ENCODE measurements at places on chromosomes 6 and 20. TPM values are rescaled to one million over a fixed set of nuclear protein-coding genes. Genes with fewer than 3 reads are reported as not detected.
A peak's percentile ranks its signal among the peaks of the same experiment; 100 is the strongest.

Gene NMBR
- total RNA-seq, result not detected

Gene ZNF831
- 0.68 TPM for total RNA-seq

Gene EPB41L1
- 112 TPM for total RNA-seq

Gene ATP5F1E
- 11.6 TPM for total RNA-seq

Gene ARHGAP18
- 8.4 TPM for total RNA-seq

Gene TAF4
- 4.9 TPM for total RNA-seq

Gene B3GAT2
- not detected for total RNA-seq

Gene OARD1
- total RNA-seq, result 15.3 TPM

Gene TAGAP
- 3.4 TPM for total RNA-seq

Gene PKIB
- 0.26 TPM for total RNA-seq

Gene SCAF8
- 22.6 TPM for total RNA-seq

Gene CTCFL
- total RNA-seq, result not detected

Gene MYBL2
- 16.3 TPM for total RNA-seq

Gene SDC4
- 110 TPM for total RNA-seq

Gene SNAP25
- 0.13 TPM for total RNA-seq

Gene CPNE5
- 1.4 TPM for total RNA-seq

GRCh38 chr20:51388227-51388626 is 154.3 kb downstream of the NFATC2 start:
- H3K27me3 ChIP-seq, result no peaks in the 10 kb centered on the region
- DNase-seq, result no peak
- peaks cover 26% of the 10 kb centered on the region for H3K4me1 ChIP-seq
- H3K36me3 ChIP-seq, result no peaks in the 10 kb centered on the region
- no peak overlapping the region for H3K4me3 ChIP-seq

GRCh38 chr20:2314759-2315439 is 19.1 kb downstream of the TGM3 start:
- H3K36me3 ChIP-seq, result peaks cover 7% of the 10 kb centered on the region
- no peak for DNase-seq
- H3K4me1 ChIP-seq, result peaks cover 46% of the 10 kb centered on the region
- no peak overlapping the region for H3K4me3 ChIP-seq
- no peaks in the 10 kb centered on the region for H3K27me3 ChIP-seq
- peak overlapping the region; percentile 53 for H3K27ac ChIP-seq

GRCh38 chr6:70424291-70424690 is 11.0 kb downstream of the FAM135A start:
- no peak overlapping the region for H3K27ac ChIP-seq
- no peaks in the 10 kb centered on the region for H3K4me1 ChIP-seq
- H3K27me3 ChIP-seq, result no peaks in the 10 kb centered on the region
- DNase-seq, result no peak
- H3K36me3 ChIP-seq, result no peaks in the 10 kb centered on the region

DNA sequence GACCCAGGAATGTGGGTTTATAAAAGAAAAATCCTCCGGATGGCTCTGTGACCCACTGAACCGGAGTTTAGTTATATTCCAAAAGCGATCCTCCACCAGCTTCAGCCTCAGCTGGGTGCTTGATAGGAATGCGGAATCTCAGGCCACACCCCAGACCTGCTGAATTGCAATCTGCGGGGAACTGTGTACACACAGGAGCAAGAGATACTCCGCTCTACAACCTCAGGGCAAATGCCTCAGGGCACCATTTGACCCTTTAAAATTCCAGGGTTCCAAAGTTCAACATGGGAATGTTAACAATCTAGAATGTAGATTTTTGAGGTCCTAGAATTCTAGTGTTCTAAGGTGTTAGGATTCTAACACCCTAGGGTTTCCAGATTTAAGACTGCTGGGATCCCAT is 10.8 kb downstream of the BPIFA2 start:
- no peak overlapping the region for H3K27ac ChIP-seq
- H3K4me1 ChIP-seq, result no peaks in the 10 kb centered on the region
- H3K27me3 ChIP-seq, result no peaks in the 10 kb centered on the region
- H3K36me3 ChIP-seq, result no peaks in the 10 kb centered on the region

- H3K27ac ChIP-seq, result no peak overlapping the region
- no peaks in the 10 kb centered on the region for H3K27me3 ChIP-seq
- H3K36me3 ChIP-seq, result no peaks in the 10 kb centered on the region
Observed at GRCh38 chr6:130577178-130577919, 211.5 kb downstream of the TMEM200A start.

DNA sequence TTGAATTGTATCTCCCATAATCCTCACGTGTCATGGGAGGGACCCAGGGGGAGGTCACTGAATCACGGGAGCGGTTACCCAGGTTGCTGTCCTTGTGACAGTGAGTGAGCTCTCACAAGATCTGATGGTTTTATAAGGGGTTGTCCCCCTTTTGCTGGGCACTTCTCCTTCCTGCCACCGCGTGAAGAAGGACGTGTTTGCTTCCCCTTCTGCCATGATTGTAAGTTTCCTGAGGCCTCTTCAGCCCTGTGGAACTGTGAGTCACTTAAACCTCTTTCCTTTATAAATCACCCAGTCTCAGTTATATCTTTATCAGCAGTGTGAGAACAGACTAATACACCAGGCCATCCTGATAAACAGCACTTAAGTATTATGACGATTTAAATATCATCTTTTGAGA is 9.0 kb upstream of the MRGBP start:
- H3K4me1 ChIP-seq, result peaks cover 7% of the 10 kb centered on the region
- H3K27ac ChIP-seq, result no peak overlapping the region
- DNase-seq, result no peak
- H3K36me3 ChIP-seq, result no peaks in the 10 kb centered on the region
- no peak overlapping the region for H3K4me3 ChIP-seq

DNA sequence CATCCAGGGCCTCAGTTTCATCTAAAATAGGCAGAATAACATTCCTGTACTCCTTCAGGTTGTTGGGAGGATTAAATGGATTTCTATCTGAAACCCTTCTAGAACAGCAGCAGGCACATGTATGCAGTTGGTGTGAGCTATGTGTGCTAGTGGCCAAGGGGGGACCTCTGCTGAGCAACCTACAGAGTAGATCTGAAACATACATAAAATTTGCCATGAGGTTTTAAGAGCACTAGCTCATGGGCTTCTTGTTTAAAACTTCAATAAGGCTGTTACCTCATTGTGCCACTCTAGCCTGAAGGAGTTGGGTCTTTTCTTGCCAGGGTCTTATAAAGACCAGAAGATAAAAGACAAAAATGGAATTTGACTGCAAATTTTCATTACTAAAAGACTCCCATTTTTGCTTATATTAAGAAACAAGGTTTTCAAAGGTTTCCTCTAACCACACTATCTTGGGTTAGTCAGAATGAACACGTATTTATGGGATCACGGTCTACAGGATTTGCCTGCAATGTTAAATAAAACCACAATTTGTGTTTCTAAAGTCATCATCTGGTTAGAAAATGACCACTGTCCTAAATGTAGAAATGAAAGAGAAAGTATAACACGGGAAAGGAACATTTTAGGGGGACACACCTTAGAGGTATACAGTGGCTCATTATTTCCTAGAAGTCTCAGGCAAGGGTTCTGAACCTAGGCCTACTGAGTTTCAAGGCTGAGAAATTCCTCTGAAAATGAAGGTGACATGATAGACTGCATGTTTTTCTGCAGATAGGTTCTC is 144.9 kb upstream of the OLIG3 start:
- no peaks in the 10 kb centered on the region for H3K36me3 ChIP-seq
- no peaks in the 10 kb centered on the region for H3K27me3 ChIP-seq
- H3K4me3 ChIP-seq, result no peak overlapping the region
- no peak for DNase-seq
- no peak overlapping the region for H3K27ac ChIP-seq
- peaks cover 10% of the 10 kb centered on the region for H3K4me1 ChIP-seq

GRCh38 chr6:11923621-11924020 is 88.5 kb upstream of the HIVEP1 start:
- no peak overlapping the region for H3K4me3 ChIP-seq
- H3K27ac ChIP-seq, result no peak overlapping the region
- no peaks in the 10 kb centered on the region for H3K27me3 ChIP-seq
- no peak for DNase-seq

DNA sequence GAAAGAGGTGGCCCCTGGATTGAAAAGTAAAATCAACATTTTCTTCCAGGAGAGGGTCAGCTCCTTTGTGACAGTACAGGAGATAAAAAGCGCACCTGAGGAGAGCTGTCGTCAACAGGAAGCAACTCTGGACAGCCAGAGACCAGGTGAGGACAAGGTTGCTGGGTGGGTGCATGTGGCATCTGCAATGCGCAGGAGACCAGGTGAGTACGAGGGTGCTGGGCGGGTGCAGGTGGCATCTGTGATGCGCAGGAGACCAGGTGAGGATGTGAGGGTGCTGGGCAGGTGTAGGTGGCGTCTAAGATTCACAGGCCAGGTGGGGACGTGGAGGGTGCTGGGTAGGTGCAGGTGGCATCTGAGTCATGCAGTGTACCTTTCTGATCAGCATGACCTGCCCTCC is 38.4 kb downstream of the WDR27 start:
- H3K4me3 ChIP-seq, result no peak overlapping the region
- H3K36me3 ChIP-seq, result peaks cover 16% of the 10 kb centered on the region
- H3K4me1 ChIP-seq, result peaks cover 8% of the 10 kb centered on the region
- H3K27me3 ChIP-seq, result no peaks in the 10 kb centered on the region
- H3K27ac ChIP-seq, result no peak overlapping the region

DNA sequence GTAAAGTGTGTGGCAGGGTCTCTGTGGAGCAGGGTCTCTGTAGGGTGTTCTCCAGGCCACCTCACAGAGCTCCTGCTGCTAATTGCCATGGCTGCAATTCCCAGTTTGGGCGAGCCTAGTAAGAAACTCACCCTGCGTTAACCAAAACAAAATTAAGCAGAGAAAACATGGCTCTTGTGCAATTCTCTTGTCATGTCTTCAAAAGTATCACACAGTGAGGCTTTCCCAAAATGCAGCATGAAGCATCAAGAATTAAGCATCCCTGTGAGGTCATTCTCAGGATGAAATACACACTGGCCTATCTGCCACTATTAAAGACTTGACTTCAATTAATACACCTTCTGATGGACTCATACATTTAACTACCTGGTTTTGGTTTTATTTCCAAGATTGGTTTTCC is 72.8 kb downstream of the KIF13A start:
- no peak overlapping the region for H3K4me3 ChIP-seq
- no peaks in the 10 kb centered on the region for H3K4me1 ChIP-seq
- no peak for DNase-seq
- H3K27ac ChIP-seq, result no peak overlapping the region
- H3K27me3 ChIP-seq, result no peaks in the 10 kb centered on the region

- no peak overlapping the region for H3K4me3 ChIP-seq
- no peak for DNase-seq
- no peaks in the 10 kb centered on the region for H3K27me3 ChIP-seq
Observed at GRCh38 chr6:95546148-95546547, 31.2 kb upstream of the MANEA start.

- no peaks in the 10 kb centered on the region for H3K27me3 ChIP-seq
- no peaks in the 10 kb centered on the region for H3K36me3 ChIP-seq
- no peak overlapping the region for H3K4me3 ChIP-seq
- no peaks in the 10 kb centered on the region for H3K4me1 ChIP-seq
- DNase-seq, result no peak
Observed at GRCh38 chr20:58965270-58966064, 15.6 kb upstream of the NELFCD start.

DNA sequence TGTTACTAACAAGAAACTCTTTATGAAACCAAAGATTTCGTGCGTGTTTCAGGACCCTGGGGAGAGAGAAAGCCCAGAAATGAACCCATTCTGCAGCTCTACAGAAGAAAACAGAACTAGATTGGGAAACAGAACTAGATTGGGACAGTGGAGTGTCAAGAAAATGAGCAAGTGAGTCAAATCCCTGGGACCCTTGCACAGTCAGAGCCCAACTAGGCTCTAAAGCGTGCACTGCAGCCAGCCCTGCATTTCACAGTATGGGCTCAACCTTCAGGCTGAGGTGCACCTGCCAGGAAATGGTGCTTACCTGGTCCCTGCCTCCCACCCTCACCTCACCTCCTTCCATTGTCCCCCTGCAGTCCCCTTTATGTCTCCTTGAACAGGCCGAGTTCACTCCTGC is 39.7 kb downstream of the BFSP1 start:
- no peaks in the 10 kb centered on the region for H3K36me3 ChIP-seq
- no peaks in the 10 kb centered on the region for H3K4me1 ChIP-seq
- no peak overlapping the region for H3K27ac ChIP-seq
- no peak for DNase-seq

DNA sequence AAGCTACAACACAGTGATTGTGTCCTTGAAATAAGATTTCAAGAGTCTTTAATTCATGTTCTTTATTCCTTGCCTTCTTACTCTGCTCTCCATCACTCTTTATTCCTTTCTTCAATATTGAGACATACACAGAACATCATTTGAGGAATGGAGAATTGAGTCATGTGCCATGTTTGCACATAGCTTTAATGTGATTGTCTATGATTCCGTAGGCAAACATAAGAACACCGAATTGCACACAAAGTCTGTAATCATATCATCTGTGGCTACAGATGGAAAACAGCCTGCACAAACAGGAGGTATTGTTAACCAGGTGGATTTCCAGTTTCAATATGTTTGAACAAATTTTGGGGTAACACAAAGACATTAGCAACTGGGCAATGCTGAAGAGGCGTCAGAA is 571.6 kb upstream of the GJE1 start:
- no peak overlapping the region for H3K27ac ChIP-seq
- no peaks in the 10 kb centered on the region for H3K36me3 ChIP-seq
- H3K4me3 ChIP-seq, result no peak overlapping the region

DNA sequence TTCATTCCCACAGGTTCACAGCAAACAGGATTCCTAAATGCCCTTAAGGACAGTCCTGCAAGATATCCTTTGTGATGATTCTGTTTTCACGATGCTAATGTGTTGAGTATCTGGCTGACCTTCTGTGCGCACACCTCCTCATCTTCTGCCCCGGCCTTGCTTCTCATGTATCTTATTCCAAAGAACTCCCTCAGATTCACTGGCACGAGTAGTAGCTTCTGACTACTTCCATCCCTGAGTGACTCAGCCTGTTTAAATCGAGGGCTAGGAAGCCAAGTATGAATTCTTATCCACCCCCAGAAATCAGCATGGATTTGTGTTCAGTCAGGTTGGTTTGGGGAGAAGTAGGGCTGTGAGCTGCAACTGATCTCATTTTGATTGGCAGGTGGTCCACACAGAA is 190.2 kb upstream of the SNX9 start:
- no peaks in the 10 kb centered on the region for H3K36me3 ChIP-seq
- no peak for DNase-seq
- H3K27ac ChIP-seq, result no peak overlapping the region
- no peak overlapping the region for H3K4me3 ChIP-seq

DNA sequence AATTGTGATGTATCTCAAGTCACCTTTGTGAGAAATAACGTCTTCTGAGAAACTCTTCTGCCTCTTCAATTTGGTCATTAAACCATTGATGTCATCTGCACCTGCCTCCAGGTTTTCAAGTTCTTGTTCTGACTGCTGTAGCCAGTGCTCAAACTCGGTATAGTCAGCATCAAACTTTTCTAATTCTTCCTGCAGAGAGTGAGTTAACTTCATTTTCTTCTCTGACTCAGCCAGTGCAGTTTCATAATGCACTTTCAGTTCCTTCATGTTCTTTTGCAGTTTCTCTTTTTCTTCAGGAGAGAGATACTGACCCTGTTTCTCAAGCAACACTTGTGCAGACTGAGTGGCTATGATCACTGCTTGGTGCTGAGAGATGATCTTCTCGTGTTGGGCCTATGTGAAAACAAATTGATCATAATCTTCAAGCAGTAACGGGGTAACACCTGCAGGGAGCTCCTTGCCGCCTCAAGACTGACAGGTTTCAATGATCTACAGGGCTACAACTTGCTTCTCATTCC is 48.8 kb downstream of the DST start:
- no peak overlapping the region for H3K4me3 ChIP-seq
- DNase-seq, result no peak
- H3K4me1 ChIP-seq, result peaks cover 6% of the 10 kb centered on the region
- H3K27ac ChIP-seq, result no peak overlapping the region
- H3K36me3 ChIP-seq, result peaks cover 83% of the 10 kb centered on the region

- peak overlapping the region; percentile 55 for H3K27ac ChIP-seq
- no peak overlapping the region for H3K4me3 ChIP-seq
- no peak for DNase-seq
- no peaks in the 10 kb centered on the region for H3K36me3 ChIP-seq
Observed at GRCh38 chr6:17469006-17469832, 75.8 kb downstream of the CAP2 start.

Measured in esophagus squamous epithelium (tissue), 5 donors.